ENCODE measurements at places on chromosomes 5 and 9. TPM values are rescaled to one million over a fixed set of nuclear protein-coding genes. Genes with fewer than 3 reads are reported as not detected.

TAF11L10 gene
- not detected for total RNA-seq

DNA sequence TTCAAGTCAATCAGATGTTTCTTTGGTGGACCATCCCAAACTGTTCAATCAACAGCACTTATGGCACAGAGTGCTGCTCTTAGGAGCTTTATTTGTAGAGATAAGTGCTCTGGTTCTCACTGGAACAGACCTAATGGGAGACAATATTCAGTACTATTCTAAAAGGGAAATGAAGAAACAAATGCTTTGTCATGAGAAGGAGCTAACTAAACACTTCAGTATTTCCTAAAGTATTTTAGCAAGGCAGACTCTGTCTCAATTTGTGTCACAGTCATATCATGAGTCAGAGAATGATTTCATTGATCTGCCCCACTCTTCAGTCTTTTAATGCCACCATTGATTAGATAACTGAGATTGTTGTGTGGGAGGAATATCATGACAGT, 175.3 kb downstream of the SLF1 start:
- no peak for DNase-seq

CRHBP gene
- not detected for total RNA-seq

GRCh38 chr5:119343052-119343451, 12.8 kb upstream of the TNFAIP8 start:
- no peak for DNase-seq

DNA sequence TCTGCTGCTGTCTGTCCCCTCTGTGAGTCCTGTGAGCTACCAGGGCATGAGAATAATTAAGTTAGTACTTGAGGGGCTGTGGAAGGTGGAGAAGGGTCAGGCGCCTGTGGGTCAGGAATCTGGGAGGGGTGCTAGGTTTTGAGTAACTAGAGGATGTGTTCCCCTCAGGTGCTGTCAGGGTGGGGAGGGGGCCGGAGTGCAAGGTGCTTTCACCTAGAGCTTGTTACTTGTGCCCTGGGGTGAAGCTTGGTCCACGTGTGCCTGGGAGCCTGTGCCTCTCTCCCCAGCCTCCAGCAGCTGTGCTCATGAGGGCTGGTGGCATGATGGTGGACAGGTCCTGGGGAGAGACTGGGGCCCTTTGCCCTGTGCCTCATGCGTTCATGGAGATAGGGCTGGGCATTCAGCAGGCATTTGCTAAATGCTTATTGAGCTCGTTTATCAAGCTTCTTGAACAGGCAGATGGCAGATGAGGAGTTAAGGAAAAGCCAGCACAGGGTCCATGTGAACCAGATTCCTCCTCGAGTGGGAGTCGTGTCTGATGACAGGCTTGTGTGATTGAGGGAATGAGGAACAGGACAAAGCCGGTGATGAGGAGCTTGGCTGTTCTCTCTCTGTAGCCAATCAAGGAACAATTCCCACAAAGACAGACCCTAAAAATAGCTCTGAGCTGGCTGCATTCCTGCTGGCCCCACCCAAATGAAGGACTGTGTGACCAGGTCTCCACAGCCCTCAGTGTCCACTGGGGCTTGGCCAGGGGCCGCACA, 40.9 kb downstream of the CACNA1B start:
- DNase-seq: no peak
